ENCODE measurements at places on chromosomes 4 and X. TPM values are rescaled to one million over a fixed set of nuclear protein-coding genes. Genes with fewer than 3 reads are reported as not detected.

- DNase-seq, result no peak
These were observed 614.8 kb upstream of the AGA start for GRCh38 chr4:178056996-178057395.

- DNase-seq, result no peak
These were observed 58.3 kb downstream of the ATP10D start for GRCh38 chr4:47543331-47543730.

DNA sequence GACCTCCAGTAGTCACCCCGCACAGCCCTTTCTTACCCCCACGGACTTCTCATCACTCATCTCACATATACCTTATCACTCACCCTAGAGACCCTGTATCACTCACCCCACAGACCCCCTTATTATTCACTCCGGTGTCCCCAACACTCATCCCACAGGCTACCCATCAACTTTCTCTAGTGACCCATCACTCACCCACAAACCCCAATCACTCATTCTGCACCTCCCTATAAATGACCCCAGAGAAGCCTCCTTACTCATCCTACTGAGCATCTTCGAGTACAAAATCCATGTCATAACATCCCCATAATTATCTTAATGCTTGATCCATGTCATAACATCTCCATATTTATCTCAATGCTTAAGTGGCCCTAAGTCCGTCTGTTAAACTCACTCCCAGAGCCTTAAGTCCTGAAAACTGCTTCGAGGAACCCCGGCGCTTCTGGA lies 934 bp downstream of the ZNF41 start:
- no peak for DNase-seq

GRCh38 chr4:38949411-38950051 lies 81.9 kb downstream of the FAM114A1 start:
- no peak for DNase-seq

TBC1D8B gene
- total RNA-seq, result 0.35 TPM
